ENCODE measurements at places on chromosomes 4 and X.

- no peak for DNase-seq
Observed at GRCh38 chr4:77950203-77950602, 87.6 kb downstream of the MRPL1 start.

DNA sequence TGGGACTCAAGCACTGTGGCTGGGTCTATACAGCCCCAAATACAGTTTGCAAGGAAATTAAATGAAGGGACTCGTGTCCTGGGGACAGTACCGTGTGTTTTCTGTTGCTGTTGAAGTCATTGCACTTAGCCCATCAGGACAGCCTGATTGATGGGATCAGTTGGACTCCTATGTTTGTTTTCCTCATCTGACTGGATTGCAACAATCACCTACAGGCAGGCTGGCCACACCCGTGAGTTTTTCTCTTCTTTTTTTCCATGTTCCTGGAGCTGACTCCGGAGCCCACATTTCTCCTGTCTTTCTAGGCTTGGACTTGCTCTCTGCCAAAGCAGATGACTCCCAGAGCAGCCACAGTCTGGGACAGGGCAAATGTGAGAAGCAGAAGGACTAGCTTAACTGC lies 38.1 kb downstream of the RTL9 start:
- DNase-seq, result no peak

DNA sequence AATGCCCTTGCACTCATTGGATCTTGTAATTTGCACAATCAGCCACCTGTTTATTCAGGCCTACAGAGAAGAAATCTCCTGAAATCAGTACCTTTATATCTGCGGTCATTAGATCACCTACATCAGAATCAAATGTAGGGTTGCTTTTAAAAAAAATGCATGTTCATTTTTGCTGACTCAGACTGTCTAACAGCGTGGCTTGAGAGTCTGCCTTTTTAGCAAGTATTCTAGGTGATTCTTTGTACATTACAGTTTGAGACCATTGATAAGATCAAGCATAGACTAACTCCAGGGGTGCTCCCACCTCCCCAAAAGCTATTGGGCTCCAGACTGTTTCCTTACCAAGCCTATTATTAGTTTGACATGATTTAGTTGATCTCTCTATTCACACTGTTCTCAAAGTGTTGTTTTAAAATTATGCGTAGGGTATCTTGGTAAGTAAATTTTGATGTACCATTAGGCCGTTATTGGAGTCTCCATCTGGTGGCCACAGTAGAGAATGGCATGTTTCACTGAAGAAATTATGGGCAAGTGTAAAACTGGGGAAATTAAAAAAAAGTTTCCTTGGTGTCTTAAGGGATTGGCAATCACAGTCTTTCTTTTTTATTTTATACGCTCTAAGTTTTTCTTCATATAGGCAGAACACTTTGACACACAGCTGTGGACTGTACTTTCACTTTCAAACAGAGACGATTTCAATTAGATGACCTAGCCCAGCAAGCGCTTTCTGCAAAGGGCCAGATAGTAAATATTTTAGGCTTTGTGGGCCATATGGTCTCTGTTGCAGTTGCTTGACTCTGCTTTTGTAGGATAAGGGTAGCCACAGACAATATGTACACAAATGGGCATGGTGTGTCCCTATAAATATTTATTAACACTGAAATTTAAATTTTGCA lies 33.7 kb upstream of the MSL3 start:
- no peak for DNase-seq

DNA sequence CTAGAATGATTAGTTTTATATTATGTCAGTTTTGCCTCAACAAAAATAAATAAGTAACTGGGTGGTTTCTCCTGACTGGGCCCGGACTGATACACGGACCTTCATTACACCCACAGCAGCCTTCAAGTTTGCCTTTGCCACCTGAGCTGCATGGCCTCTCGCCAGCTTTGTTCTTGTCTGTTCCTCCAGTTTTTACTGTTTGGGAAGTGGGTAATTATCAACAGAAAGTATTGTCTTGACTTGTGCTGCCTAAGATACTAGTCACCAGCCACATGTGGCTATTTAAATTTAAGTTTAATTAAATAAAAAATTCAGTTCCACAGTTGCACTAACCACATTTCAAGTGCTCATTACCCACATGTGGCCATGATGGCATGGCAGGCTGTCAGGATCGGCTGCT lies 74.7 kb upstream of the INTU start:
- DNase-seq, result no peak

DNA sequence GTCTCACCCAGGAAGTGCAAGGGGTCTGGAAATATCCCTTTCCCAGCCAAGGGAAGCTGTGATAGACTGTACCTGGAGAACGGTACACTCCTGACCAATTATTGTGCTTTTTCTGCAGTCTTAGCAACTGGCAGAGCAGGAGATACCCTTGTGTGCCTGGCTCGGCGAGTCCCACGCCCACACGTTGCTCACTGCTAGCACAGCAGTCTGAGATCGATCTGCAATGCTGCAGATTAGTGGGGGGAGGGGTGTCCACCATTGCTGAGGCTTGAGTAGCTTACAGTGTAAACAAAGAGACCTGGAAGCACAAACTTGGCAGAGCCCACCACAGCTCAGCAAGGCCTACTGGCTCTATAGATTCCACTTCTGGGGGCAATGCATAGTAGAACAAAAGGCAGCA lies 138.5 kb downstream of the CHRDL1 start:
- no peak for DNase-seq

DNA sequence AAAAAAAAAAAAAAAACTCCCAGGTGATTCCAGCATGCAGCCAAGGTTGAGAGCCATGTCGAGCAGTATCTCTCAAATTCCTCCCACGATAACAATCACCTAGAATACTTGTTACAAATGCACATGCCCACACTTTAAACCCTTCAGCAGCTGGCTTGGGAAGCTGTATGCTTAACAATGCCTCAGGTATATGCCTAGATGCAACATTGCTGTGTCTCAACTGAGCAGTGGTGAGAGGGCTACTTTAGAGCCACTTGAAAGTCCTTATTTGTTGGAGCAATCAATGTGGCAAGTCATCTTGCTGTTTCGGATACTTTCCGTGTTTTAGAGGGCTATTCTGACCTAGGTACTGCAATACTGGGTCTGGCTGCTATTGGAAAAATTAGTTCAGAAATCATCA lies 487.4 kb downstream of the INPP4B start:
- no peak for DNase-seq

DNA sequence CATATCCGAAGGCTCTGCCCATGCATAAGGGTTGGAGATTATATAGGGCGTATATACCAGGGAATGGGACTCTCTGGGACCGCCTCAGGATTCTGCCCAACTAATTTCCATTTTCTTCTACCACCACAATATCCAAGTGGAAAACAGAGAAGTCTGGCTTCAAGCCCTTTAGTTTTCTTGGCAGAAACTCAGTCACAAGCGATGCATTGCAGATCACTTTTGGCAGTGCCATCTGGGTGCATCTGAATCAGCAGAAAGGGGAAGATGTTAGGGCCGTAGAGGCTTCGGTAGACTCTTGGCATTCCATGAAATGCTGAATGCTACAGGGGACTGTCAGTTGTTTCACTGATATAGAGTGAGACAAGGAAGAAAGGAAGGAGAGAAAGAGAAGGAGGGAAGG lies 94.1 kb upstream of the FAM9B start:
- DNase-seq, result no peak

GRCh38 chrX:49175435-49176274 lies 4.0 kb downstream of the PLP2 start:
- DNase-seq, result no peak

GRCh38 chr4:33715841-33716395 lies 2528.4 kb downstream of the ARAP2 start:
- no peak for DNase-seq

DNA sequence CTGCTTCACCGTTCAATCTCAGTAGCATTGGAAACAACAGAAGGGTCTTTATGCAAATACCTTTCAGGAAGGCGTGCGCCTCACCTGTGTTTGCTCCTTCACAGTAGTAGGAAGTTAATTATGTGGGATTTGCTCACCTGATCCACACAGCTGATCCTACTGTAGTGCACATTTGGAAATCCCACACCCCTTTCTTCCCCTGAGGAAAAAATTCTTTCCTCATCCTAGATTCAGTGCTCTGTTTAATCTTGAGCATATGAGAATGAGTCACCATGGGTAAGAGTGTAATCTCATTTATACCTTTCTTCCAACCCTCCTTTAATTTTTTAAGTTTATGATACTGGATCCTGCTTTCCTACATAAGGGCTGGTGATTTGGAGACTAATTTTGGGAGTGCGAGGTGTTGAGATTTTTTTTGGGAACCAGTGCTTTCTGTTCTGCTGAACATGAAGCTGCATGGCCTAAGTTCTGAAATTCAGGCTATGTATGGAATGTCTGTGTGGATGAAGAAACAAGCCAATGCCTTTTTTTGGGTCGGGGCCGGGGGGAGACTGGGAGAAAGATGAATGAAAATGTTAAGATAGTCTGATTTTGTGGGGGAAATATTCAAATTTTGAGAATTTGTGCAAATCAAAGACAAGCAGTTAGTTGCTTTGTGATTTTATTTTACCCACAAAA lies 19.0 kb downstream of the GAB1 start:
- DNase-seq, result no peak

- no peak for DNase-seq
Observed at GRCh38 chr4:27835851-27836250, 975.2 kb downstream of the STIM2 start.

GRCh38 chrX:129823115-129823514 lies 20.6 kb downstream of the ZDHHC9 start:
- no peak for DNase-seq

- no peak for DNase-seq
Observed at GRCh38 chr4:7581477-7581876, 146.7 kb upstream of the PSAPL1 start.

GRCh38 chr4:114597410-114598115 lies 1.0 kb upstream of the UGT8 start:
- DNase-seq, result peak; percentile 41

DNA sequence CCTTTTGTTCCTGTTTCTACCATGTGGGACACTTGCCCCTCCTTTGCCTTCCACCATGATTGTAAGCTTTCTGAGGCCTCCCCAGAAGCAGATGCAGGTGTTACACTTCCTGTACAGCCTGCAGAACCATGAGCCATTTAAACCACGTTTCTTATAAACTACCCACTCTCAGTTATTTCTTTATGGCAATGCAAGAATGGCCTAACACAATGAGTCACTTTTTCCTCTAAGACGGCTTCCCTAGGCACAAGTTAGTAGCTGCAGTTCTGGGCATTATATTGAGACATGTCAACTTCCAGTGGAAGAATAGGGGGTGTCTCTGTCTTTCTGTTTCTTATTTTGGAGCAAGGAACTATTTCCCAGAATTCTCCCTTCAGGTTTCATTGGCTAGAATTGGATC lies 32.9 kb upstream of the DIPK2B start:
- DNase-seq, result no peak

DNA sequence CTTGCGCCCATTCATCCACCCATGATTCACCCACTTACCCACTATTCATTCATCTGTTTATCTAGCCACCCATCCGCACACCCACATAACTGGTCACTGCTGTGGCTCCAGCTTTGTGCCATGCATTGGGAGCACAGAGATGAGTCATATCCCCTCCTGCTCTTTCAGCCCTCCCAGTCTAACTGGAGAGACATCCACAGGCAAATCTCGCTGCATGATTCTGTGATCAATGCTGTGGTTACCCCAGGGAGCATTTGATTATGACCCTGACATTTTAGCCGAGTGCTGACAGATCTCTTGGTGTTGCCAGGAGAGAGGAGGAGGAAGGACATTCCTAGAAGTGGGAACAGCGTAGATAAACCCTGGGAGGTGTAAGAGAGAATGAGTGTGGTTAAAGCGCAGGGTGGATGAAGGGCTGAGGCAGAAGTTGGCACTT lies 10.4 kb upstream of the PORCN start:
- no peak for DNase-seq

GRCh38 chrX:17627026-17627425 lies 110.3 kb upstream of the SCML1 start:
- no peak for DNase-seq

- DNase-seq, result no peak
Observed at GRCh38 chrX:16992445-16992844, 46.0 kb downstream of the REPS2 start.

- DNase-seq, result no peak
Observed at GRCh38 chr4:181289198-181289597, 954.0 kb upstream of the TENM3 start.

DNA sequence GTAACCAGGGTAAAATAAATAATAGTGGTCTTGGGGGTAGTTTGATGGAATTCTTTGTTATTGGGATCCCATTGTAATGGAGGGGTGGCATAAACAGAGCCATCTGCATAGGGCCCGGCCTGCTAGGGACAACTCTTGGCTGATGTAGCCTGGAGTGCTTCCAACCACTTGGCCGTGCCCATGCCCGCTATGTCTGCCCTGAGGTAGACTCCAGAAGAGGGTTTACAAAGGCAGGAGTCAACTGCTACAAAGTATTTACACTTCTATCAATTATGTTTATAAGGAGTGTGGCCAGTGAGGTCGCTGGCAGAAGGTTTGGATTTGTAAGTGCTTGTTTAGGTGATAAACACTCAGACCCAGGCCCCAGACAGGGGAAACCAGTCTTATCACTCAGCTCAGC lies 8.1 kb downstream of the RASL11B start:
- no peak for DNase-seq

DNA sequence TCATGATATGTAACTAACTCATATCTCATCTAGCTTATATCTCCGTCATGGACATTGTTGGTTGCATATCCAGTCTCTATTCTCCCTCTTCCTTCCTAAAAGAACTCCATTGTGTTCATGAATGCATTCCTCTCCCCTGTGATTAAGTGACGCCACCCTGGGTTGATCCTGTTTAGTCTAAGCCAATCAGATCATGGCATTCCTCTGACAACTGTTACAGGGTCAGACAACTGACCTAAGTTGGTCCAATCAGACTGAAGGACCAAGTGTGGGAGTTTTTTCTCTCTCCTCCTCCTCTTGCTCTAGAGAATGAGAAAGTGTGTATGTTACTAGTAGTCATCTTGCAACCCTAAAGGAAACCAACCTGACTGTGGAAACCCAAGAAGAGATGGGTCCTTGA lies 3.6 kb downstream of the APOO start:
- no peak for DNase-seq

- no peak for DNase-seq
Observed at GRCh38 chrX:66015900-66016689, 23.8 kb downstream of the VSIG4 start.

GRCh38 chr4:145427991-145428390 lies 53.7 kb upstream of the SMAD1 start:
- no peak for DNase-seq

Measured in frontal cortex (tissue), 4 donors.